Left ventricle myocardium inferior (tissue), 1 donor: ENCODE measurements at places on chromosomes 7 and 10. TPM values are rescaled to one million over a fixed set of nuclear protein-coding genes. Genes with fewer than 3 reads are reported as not detected.

The CLDN4 gene
- total RNA-seq: 0.27 TPM

DNA sequence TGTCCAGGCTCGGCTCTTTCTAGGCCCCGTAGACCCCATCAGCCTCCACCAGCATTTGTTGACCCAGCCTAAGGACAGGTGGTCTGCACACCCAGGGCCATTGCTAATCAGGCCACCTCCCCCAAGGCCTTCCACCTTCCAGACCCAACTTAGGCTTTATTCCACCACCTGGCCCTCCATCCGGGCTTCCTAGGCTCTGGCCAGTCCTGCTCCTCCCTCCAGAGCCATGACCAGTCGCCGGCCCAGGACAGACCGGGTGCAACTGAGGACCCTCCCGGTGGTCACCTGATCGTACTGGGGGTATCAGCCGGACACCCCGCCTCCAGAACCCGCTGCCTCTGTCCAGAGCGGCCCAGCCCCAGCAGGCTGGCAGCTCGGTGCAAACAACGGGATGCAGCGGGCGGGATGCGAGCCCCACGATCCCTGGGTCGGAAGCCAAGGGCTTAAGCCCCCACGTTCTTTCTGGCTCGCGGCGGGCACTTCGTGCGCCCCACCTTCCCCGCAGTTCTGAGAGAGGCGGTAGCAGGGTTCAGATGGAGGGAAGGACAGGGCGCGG, 545 bp downstream of the NACAD start:
- no peaks in the 10 kb centered on the region for H3K36me3 ChIP-seq
- no peak for DNase-seq
- peak overlapping the region; percentile 78 for H3K4me3 ChIP-seq
- H3K4me1 ChIP-seq: peaks cover 14% of the 10 kb centered on the region
- H3K27me3 ChIP-seq: peaks cover 12% of the 10 kb centered on the region
- H3K27ac ChIP-seq: peak overlapping the region; percentile 73

DNA sequence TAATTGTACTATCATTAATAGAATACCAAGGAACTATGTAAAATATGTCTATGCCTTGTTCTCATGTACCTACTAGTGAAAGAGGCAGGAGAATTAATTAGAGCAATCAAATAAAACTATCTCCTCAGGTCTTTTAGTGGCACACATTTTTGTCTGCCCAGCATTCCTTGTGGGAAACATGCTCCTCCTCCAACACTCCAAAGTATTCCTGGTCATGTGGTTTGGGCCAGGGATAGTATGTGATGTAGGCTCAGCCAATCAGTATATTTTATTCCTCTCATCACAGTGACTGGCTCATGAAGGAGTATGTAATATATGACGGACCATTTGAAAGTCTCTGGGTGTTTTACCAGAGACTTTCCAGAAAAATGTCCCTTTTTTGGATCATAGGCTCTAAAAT, 16.7 kb upstream of the SYPL1 start:
- peaks cover 39% of the 10 kb centered on the region for H3K4me1 ChIP-seq
- peak overlapping the region; percentile 72 for H3K27ac ChIP-seq
- H3K36me3 ChIP-seq: no peaks in the 10 kb centered on the region
- H3K4me3 ChIP-seq: no peak overlapping the region
- no peaks in the 10 kb centered on the region for H3K27me3 ChIP-seq

DNA sequence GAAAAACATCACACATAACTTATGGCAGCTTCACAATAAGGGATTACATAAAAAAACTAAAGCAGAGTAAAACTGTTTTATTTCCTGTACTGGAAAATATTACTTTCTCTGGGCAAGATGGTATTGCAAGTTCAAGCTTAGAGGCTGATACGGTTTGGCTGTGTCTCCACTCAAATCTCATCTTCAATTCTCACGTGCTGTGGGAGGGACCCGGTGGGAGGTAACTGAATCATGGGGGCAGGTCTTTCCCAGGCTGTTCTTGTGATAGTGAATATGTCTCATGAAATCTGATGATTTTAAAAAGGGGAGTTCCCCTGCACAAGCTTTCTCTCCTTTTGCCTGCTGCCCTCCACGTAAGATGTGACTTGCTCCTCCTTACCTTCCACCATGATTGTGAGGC, 5.1 kb upstream of the LRRC27 start:
- H3K4me1 ChIP-seq: peaks cover 44% of the 10 kb centered on the region
- H3K27ac ChIP-seq: no peak overlapping the region
- H3K4me3 ChIP-seq: no peak overlapping the region
- H3K27me3 ChIP-seq: no peaks in the 10 kb centered on the region

- DNase-seq: peak; percentile 83
- no peaks in the 10 kb centered on the region for H3K27me3 ChIP-seq
- no peaks in the 10 kb centered on the region for H3K36me3 ChIP-seq
- peak overlapping the region; percentile 67 for H3K4me3 ChIP-seq
Observed at GRCh38 chr7:30755384-30756154, 3.6 kb downstream of the INMT start.

The OPALIN gene
- total RNA-seq: not detected

The LEP gene
- total RNA-seq: 0.14 TPM

- H3K4me3 ChIP-seq: no peak overlapping the region
- no peaks in the 10 kb centered on the region for H3K4me1 ChIP-seq
- H3K27ac ChIP-seq: no peak overlapping the region
Observed at GRCh38 chr7:148637094-148637493, 46.5 kb downstream of the C7orf33 start.

- peaks cover 33% of the 10 kb centered on the region for H3K27me3 ChIP-seq
- H3K36me3 ChIP-seq: no peaks in the 10 kb centered on the region
- DNase-seq: peak; percentile 83
- H3K4me3 ChIP-seq: peak overlapping the region; percentile 44
- peaks cover 79% of the 10 kb centered on the region for H3K4me1 ChIP-seq
- H3K27ac ChIP-seq: peak overlapping the region; percentile 93
Observed at GRCh38 chr10:129949891-129950291, 14.2 kb downstream of the EBF3 start.

The ATXN7L1 gene
- 6.2 TPM for total RNA-seq

DNA sequence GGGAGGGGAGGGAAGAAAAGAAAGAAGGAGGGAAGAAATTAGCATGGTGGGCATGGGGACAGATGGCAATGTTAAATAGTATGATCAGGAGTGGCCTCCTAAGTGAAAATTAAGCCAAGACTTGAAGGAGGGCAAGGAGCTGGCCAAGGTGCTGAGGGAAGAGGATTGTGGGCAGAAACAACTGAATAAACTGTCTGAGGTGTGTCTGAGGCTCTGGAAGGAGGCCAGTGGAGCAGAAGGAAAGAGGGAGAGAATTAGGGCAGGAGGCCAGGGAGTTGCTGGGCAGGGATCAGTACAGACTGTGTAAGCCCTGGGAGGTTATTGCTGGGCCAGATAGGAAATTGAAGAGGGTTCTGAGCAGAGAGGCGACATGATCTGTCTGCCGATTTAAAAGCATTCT, 40.6 kb upstream of the VKORC1L1 start:
- H3K27me3 ChIP-seq: no peaks in the 10 kb centered on the region
- H3K4me1 ChIP-seq: no peaks in the 10 kb centered on the region
- no peak for DNase-seq
- H3K4me3 ChIP-seq: no peak overlapping the region
- no peak overlapping the region for H3K27ac ChIP-seq
- no peaks in the 10 kb centered on the region for H3K36me3 ChIP-seq

GRCh38 chr10:70541736-70542564, 60.6 kb downstream of the PRF1 start:
- peaks cover 26% of the 10 kb centered on the region for H3K36me3 ChIP-seq
- no peak overlapping the region for H3K4me3 ChIP-seq
- no peak overlapping the region for H3K27ac ChIP-seq

DNA sequence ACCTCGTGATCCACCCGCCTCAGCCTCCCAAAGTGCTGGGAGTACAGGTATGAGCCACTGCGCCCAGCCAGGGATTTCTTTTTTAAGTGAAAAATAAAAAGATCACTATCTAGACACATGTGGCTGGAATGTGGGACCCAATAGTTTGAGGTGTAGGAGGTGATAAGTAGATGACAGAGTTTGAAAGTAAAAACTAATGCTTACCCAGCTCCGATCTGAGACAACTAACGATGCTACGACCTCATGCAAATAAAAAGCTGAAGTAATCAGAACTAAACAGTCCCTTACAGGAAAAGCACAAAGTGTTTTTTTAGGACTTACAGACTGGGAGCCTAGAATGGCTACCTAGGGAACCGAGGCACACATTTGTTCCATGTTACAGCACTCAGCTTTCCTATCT, 23.0 kb downstream of the PCGF6 start:
- no peaks in the 10 kb centered on the region for H3K4me1 ChIP-seq
- no peak overlapping the region for H3K4me3 ChIP-seq
- DNase-seq: no peak

The INSYN2A gene
- not detected for total RNA-seq

The HOGA1 gene
- total RNA-seq: 47.1 TPM

DNA sequence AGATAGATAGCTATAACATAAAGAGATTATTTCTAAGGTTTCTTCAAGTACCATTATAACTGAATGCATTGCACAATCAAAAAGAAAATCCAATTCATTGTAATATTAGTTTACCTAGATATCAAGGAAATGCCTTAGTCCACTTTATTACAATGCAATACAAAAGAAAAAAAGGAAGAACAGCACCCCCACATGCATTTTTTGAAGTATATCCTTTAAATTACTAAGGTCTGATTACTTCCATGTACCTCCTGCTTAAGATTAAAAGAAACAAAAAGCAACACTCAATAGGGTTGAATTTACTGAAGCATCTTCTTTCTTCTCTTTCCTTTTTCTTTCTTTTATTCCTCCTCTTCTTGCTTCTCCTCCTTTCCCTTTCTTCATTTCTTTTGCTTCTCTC, 973.8 kb upstream of the LRRTM3 start:
- no peak overlapping the region for H3K27ac ChIP-seq
- H3K4me1 ChIP-seq: no peaks in the 10 kb centered on the region
- DNase-seq: no peak
- no peaks in the 10 kb centered on the region for H3K27me3 ChIP-seq
- H3K4me3 ChIP-seq: no peak overlapping the region
- H3K36me3 ChIP-seq: no peaks in the 10 kb centered on the region

GRCh38 chr7:98234429-98235147, 17.4 kb downstream of the TECPR1 start:
- H3K27me3 ChIP-seq: no peaks in the 10 kb centered on the region
- DNase-seq: no peak
- H3K36me3 ChIP-seq: peaks cover 87% of the 10 kb centered on the region
- no peak overlapping the region for H3K27ac ChIP-seq
- no peak overlapping the region for H3K4me3 ChIP-seq

- H3K27me3 ChIP-seq: peaks cover 1% of the 10 kb centered on the region
- H3K4me3 ChIP-seq: no peak overlapping the region
- H3K36me3 ChIP-seq: no peaks in the 10 kb centered on the region
- no peak for DNase-seq
- no peak overlapping the region for H3K27ac ChIP-seq
- H3K4me1 ChIP-seq: no peaks in the 10 kb centered on the region
Observed at GRCh38 chr10:14399641-14400040, 68.9 kb upstream of the FRMD4A start.

- H3K27me3 ChIP-seq: peaks cover 28% of the 10 kb centered on the region
- H3K36me3 ChIP-seq: no peaks in the 10 kb centered on the region
- DNase-seq: no peak
Observed at GRCh38 chr10:121088524-121088923, 237.4 kb downstream of the WDR11 start.

The GRID1 gene
- 1.6 TPM for total RNA-seq

GRCh38 chr7:99596408-99596955, 1.6 kb upstream of the TMEM225B start:
- no peaks in the 10 kb centered on the region for H3K4me1 ChIP-seq
- peaks cover 9% of the 10 kb centered on the region for H3K27me3 ChIP-seq
- no peak overlapping the region for H3K27ac ChIP-seq
- no peak for DNase-seq

GRCh38 chr10:127524229-127524628, 24.9 kb upstream of the NPS start:
- DNase-seq: no peak
- no peak overlapping the region for H3K27ac ChIP-seq
- H3K4me1 ChIP-seq: peaks cover 19% of the 10 kb centered on the region
- no peaks in the 10 kb centered on the region for H3K27me3 ChIP-seq
- no peak overlapping the region for H3K4me3 ChIP-seq

- peaks cover 56% of the 10 kb centered on the region for H3K27me3 ChIP-seq
- peak overlapping the region; percentile 87 for H3K4me3 ChIP-seq
- H3K27ac ChIP-seq: peak overlapping the region; percentile 91
- peaks cover 52% of the 10 kb centered on the region for H3K4me1 ChIP-seq
- no peak for DNase-seq
Observed at GRCh38 chr10:62815381-62816075, 638 bp downstream of the EGR2 start.

The SAMD9L gene
- 3.7 TPM for total RNA-seq

DNA sequence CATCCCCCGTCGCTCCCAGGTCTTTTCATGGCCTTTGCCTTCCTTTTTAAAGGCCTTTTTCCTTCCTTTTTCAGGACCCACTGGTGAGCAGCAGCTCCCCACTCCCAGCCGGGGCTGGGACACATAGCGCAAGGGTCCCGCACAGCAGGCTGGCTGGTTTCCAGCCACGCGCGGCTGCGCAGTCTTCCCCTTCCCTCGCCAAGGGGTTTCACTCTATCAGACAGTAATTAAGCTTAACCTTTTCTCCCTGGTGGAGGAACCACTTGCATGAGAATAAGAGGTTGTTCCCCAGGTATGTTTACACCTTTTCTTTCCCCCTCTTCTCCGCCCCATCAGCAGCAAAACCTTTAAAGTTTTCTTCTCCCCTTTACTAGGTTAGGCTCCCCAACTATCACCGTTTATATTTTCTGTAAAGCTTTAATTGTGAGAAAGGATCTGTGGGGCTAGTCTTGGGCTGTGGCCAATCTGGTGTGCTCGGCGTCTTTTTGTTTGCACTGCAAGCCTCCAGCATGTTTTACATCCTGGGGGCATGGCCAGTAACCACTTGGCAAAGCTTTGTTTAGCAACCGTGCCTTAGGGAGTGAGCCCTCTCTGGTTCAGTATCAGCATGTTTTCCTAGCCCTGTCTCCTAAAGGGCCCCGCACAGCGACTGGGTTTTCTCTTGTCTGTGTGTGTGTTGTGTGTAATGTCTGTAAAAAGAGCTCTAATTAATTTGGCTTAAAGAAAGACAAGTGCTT, 219.6 kb downstream of the PHF14 start:
- H3K36me3 ChIP-seq: no peaks in the 10 kb centered on the region
- H3K27me3 ChIP-seq: peaks cover 5% of the 10 kb centered on the region
- no peak for DNase-seq
- H3K27ac ChIP-seq: peak overlapping the region; percentile 61
- peaks cover 11% of the 10 kb centered on the region for H3K4me1 ChIP-seq

GRCh38 chr7:135091717-135092116, 56.2 kb upstream of the TMEM140 start:
- H3K27ac ChIP-seq: no peak overlapping the region
- H3K36me3 ChIP-seq: peaks cover 6% of the 10 kb centered on the region
- no peak for DNase-seq
- H3K27me3 ChIP-seq: no peaks in the 10 kb centered on the region

DNA sequence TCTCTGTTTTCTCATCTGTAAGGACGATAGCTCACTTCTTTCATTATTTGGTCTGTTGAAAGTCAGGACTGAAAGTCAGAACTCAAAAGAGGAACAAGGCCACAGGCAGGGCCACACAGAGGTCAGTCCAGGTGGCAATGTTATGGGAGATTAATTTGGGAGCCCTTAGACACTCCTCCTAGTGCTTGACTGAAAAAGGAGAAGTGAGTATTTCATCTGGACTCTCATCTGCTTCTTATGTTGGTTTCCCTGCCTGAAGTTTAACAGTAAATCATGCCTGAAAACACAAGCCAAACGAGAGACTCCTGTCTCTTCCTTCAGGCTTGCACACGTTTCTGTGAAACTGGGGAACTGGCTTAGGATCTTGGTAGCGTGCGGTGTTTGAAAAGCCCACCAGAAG, 248.5 kb downstream of the BUB3 start:
- no peaks in the 10 kb centered on the region for H3K4me1 ChIP-seq
- DNase-seq: no peak
- H3K27me3 ChIP-seq: no peaks in the 10 kb centered on the region
- no peak overlapping the region for H3K27ac ChIP-seq
- no peaks in the 10 kb centered on the region for H3K36me3 ChIP-seq

- no peaks in the 10 kb centered on the region for H3K4me1 ChIP-seq
- H3K27ac ChIP-seq: no peak overlapping the region
- H3K27me3 ChIP-seq: peaks cover 98% of the 10 kb centered on the region
Observed at GRCh38 chr10:101111547-101111946, 19.6 kb upstream of the TLX1 start.
